ENCODE measurements at places on chromosomes 2 and 18.

DNA sequence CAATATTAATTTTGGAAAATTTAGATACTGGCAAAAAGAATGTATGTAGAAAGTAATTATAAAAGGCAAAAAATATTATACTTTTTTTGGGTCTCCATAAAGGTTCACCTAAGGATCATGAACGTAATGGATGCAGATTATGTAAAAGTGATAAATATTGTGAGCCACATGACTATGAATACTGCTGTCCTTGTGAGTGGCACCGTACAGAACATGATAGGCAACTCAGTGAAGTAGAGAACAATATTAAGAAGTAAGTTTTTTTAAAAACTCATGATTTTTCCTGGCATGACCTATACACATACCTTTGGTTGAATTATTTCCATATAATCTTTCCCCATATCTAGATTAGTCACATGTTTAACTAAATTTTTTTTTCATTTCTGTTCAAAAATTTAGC lies 18.6 kb downstream of the GEN1 start:
- no peak for DNase-seq

- DNase-seq = peak; percentile 22
Observed at GRCh38 chr2:207768866-207769596, 675 bp downstream of the FZD5 start.

DNA sequence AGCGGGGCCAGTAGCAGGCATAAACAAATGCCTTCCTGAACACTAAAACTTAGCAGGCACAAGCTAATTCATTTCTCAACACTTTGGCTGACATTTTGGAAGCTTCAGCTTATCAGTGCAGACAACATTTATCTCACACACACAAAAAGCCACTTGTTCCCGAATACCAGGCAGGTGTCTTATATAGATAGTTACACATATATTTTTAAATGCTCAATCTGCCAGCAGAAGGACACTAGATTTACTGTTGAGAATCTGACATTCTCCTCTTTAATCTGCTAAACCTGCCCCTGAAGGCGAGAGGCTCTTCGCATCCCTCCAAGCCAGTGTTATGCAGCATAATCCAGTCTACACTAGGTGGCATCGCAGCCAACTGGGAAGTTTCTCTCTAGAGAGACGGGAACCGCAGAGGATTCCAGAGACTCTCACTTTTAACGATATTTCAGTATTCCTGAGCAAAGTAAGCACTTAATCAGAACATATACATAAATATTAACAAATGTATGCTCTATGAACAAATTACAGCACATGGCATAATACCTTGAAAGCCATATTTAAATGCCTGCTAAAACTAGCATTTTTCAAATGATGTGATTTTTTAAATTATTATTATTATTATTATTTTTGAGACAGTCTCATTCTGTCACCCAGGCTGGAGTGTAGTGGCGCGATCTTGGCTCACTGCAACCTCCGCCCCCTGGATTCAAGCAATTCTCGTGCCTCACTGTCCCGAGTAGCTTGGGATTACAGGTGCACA lies 90.2 kb upstream of the SCG2 start:
- DNase-seq = peak; percentile 51

GRCh38 chr2:10160203-10160955 lies 37.8 kb downstream of the RRM2 start:
- DNase-seq = no peak

GRCh38 chr2:139864821-139865302 lies 1084.7 kb upstream of the NXPH2 start:
- DNase-seq = no peak

DNA sequence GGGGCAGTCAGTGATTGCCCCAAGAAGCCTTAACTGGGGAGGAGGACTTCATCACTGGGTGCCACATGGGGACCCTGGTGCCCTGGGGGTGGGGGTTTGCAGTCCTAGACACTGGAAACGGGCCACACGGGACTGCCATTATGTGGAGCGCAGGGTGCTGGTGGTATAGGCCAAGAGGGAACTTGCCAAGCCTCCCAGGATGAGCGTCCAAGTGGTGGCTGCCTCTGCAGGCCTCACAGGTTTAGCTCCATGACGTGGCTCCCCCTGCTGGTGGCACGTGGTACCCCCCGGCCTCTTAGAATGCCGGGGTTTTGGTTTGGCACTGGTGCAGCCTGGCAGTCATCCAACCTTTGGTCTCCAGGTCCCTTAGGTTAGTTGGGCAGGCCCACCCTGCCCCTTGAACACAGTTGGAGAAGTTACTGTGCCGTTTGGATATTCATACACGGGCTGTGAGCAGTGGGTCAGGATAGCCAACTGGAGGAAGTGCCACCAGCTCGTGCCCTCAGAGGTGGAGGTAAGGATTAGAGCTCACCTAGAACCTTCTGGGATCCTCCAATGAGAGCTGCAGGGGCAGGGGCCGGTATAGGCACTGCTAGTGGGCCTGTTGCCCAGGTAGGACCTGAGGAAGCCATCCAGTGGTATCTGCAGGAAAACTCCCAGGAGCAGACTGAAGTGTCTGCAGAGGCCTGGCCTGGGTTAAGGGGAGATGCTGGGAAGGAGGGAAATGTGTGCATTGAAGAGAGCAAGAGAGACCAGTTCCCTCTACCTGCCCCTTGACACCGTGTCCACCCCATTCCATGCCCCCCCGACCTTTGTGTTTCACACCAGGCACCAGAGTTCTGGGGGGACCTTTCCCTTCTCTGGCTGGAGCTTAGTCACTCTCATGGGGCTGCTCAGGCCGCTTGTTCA lies 5.7 kb downstream of the PTMA start:
- peak; percentile 48 for DNase-seq

DNA sequence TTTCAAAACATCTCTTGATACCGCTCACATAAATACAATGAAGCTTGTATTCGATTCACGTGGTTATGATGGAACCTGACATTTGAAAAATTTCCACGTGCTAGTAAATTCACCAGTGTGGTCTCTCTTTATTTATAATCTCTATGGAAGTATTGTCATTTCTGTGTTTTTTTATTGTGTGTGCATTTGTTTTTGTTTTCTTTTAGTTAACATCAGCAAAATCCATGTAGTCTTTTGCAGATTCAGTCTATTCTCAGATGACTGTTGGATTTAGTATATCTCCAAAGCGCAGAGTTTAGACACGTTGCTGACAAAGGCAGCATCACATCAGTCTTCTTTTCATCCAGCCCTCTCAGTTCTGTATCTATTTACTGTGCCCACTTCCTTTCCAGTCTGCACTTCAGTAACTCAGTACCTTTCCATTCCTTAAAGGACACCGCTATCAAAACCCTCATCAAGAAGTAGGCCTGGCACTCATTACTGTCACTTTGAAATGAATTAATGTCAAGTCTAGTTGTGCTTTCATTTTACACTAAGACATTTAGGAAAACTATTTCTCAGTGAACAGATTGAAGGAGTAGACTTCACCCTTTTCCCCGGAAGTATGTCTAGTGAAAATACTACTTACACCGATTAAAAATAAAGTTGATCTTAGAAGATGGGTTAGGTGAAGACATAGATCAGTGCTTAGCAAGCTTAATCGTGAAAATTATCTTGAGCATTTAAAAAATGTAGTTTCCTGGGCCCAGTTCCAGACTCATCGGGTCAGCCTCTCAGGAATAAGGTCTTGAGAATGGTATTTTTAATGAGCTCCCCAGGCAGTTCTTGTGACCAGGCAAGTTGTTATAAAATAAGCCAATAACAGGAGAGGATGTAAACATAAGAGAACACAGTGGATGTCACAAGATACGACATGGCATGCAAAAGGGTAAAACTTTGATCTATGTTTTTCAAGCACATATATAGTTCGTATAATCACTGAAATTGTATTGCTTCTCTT lies 506.8 kb upstream of the ZEB2 start:
- no peak for DNase-seq

GRCh38 chr2:100580367-100581276 lies 17.8 kb downstream of the PDCL3 start:
- no peak for DNase-seq

DNA sequence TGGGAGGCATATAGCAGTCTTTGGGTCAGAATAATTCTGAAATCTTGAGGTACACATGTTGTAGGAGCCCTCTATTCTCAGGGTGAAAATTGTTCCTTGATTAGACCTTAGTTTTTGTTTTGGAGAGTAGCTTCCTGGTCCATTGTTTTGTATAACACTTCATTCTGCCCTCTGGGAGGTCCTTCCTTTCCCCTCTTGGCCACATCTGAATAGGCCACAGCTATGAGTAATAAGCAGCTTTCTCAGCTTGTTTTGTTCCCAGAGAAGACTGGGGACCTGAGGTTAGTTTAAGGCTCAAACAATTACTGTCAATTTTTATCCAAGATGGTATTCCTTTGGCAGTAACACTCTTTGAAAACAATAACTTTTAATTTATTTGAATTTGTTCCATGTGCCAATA lies 72.6 kb upstream of the NOL4 start:
- DNase-seq = no peak

DNA sequence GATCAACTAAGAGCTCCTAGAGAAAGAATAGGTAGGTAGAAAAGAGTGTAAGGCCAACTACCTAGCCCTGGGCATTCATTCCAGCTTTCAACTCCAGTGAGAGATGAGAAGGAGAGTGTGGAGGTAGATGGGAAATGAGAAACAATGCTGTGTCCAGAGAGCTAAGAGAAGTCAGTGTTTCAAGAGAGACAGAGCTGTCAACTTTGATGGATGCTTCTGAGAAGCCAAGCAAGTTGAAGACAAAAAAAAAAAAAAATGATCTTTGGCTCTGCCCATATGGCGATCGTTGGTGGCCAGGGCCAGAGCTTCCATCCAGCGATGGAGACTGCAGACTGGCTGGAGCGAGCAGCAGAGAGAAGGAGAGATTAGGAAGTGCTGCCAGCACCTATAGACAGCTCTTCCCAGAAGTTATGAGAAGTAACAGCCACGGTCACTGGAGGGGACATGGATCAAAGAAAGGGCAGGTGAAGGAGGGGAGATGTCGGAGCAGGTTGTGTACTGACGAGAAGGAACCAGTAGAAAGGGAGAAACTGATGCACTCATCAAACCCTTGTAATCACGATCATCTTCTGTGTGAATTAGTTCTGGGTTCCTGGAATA lies 112.4 kb upstream of the PPP1CB start:
- no peak for DNase-seq

GRCh38 chr2:39715095-39715494 lies 49.4 kb downstream of the TMEM178A start:
- no peak for DNase-seq

All from NCI-H748 treated with DMSO at 0.1 percent for 48 hours (cell line).